ENCODE measurements at places on chromosomes 4 and X. TPM values are rescaled to one million over a fixed set of nuclear protein-coding genes. Genes with fewer than 3 reads are reported as not detected.

- no peak overlapping the region for H3K27ac ChIP-seq
- H3K36me3 ChIP-seq: no peaks in the 10 kb centered on the region
- DNase-seq: no peak
- no peaks in the 10 kb centered on the region for H3K27me3 ChIP-seq
- H3K4me3 ChIP-seq: no peak overlapping the region
Measured at GRCh38 chr4:134740290-134740689, 538.7 kb upstream of the PABPC4L start.

DNA sequence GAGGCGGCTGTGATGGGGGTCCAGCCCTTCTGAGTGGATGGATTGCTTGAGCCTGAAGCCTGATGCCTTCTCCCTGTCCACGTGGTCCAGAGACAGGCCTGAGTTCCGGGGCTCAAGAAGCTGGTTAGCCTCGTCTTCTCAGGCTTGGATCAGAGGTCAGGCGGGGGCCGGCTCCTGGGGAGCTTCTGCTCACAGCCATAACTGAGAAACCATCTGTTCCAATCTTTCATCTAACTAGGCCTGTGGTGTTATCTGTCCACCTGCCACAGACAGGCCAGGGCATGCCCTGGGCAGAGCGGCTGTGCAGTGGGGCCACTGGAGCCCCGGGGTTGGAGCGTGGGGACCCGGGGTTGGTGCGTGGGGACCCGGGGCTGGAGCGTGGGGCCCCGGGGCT is 63.1 kb downstream of the SORCS2 start:
- H3K36me3 ChIP-seq: no peaks in the 10 kb centered on the region
- no peak overlapping the region for H3K27ac ChIP-seq
- DNase-seq: no peak
- H3K4me3 ChIP-seq: no peak overlapping the region
- no peaks in the 10 kb centered on the region for H3K27me3 ChIP-seq

- DNase-seq: peak; percentile 43
- H3K36me3 ChIP-seq: no peaks in the 10 kb centered on the region
- no peak overlapping the region for H3K27ac ChIP-seq
- H3K4me1 ChIP-seq: no peaks in the 10 kb centered on the region
Measured at GRCh38 chrX:150219374-150220185, 143.5 kb upstream of the MAMLD1 start.

DNA sequence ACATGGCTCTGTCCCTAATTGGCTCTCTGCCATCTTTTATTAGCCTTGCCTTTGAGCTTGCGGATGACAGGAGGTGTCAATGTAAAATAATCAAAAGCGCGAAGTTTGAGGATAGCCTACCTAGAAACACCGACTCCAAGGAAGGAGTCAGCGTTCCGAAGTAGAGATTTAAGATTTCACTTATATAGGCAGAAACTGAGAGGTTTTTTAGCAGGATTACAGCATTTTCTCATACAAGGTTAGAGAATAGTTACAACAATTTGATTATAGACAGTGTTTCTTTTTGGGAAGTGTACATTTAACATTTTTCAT is 499 bp upstream of the NFXL1 start:
- H3K27ac ChIP-seq: no peak overlapping the region
- H3K36me3 ChIP-seq: no peaks in the 10 kb centered on the region
- H3K4me1 ChIP-seq: peaks cover 10% of the 10 kb centered on the region

- no peak overlapping the region for H3K4me3 ChIP-seq
- no peaks in the 10 kb centered on the region for H3K36me3 ChIP-seq
- no peaks in the 10 kb centered on the region for H3K4me1 ChIP-seq
- no peak overlapping the region for H3K27ac ChIP-seq
Measured at GRCh38 chrX:11530621-11531020, 135.1 kb downstream of the ARHGAP6 start.

The STIM2 gene
- 13.1 TPM for total RNA-seq

The PAK3 gene
- 1.7 TPM for total RNA-seq

The LRBA gene
- total RNA-seq: 13.5 TPM

All from SJSA1 (cell line).